ENCODE measurements at places on chromosomes 4 and X.

DNA sequence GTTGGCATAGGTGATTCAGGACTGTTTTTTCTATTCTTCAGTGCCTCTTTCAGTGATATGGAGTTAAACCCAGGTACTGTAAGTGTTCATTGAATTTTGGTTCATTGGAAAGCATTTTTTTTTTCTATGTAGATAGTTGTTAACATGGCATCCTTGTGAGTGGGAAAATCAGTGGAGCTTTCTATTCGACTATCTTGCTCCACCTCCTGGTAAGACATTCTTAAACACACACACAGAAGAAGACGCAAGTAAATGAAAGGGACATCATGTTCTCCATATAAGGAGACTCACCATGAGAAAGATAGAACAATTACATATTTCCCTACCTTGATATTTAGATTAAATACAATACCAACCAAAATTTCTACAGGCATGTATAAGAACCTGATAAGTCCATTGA is 598.5 kb upstream of the SPANXN1 start:
- no peak for DNase-seq

- no peak for DNase-seq
Measured at GRCh38 chr4:8608714-8609391, 16.3 kb downstream of the CPZ start.

DNA sequence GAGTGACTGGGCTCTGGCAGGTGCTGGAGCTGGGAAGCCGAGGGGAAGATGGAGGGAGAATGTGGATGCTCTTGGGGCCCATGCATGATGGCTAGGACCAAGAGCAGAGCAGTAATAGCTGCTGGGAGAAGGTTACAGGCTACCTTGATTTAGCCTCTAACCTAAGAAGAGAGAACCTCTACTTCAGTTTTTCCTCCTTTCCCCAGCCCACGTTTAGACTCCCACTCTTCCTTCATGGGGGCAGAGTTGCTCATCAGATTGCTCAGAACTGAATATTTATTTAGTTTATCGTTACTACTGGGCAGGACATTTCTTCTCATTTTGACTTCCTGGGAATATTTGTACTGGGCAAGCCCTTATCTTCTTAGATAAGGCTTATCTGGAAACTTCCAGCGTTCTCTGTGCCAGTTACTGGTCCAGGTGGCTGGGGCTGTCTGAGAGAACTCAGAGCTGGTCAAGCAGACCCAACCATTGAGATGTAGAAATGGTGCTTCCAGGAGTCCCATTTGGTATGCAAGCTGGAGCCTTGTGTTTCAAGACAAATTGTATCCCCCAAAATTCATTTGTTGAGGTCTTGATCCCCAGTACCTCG is 442.9 kb upstream of the BOD1L1 start:
- no peak for DNase-seq

GRCh38 chr4:96742332-96743014 is 902.6 kb downstream of the PDHA2 start:
- no peak for DNase-seq

GRCh38 chrX:47608130-47608810 is 11.4 kb downstream of the SYN1 start:
- no peak for DNase-seq

DNA sequence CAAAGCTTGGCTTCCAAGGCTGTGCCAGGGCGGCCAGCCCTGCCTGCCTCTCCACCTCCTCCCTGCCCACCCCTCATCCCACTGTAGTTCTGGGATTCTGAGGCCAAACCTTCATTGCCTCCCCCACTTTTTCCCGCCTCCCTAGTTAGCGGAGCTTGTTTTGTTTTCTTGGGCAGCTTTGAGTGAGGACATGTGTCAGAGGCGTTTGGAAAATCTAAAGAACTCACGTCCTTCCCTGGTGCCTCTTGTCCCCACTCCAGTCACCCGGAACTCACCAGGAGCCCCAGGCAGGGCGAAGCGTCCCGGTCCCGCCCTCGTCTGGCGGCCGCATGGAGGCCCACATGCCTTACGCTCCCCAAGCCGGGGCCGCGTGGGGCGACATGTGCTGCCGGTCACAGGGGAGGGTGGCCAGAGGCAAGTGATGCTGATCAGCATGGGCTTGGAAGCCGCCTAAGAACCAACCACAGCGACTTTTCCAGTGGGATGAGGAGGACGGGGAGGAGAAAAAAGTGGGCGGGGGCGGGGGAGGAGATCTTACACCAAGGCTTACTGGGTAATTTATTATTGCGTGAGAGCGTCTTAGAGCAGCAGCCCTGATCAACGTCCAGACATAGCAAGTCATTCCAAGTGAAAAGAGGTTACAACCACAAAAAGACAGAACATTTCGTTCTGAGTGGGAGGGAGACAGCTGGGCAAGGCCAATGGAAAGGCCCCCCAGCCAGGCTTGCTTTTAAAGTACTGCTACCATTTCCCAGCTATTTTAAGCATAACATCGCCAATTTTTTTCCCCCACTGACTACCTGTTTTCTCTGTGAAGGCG is 48.5 kb downstream of the PRPS1 start:
- peak; percentile 92 for DNase-seq

DNA sequence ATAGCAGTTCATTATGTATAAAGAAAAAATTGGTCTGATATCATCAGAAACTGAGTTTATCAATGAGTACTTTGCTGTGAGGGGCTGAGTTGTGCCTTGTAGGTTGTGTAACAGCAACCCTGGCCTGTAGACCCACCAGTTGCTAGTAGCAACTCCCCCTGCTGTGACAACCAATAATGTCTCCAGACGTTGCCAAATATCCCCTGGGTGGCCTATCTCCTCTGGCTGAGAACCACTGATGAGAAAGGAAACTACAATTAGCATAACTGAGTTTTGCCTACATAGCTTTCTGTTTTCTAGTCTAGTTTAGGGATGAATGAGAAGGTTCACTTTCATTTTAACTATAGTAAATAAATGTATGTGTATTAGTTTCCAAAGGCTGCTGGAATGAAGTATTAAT is 234.1 kb downstream of the CPE start:
- no peak for DNase-seq

GRCh38 chrX:109936114-109936513 is 66.8 kb upstream of the TMEM164 start:
- DNase-seq: peak; percentile 28

DNA sequence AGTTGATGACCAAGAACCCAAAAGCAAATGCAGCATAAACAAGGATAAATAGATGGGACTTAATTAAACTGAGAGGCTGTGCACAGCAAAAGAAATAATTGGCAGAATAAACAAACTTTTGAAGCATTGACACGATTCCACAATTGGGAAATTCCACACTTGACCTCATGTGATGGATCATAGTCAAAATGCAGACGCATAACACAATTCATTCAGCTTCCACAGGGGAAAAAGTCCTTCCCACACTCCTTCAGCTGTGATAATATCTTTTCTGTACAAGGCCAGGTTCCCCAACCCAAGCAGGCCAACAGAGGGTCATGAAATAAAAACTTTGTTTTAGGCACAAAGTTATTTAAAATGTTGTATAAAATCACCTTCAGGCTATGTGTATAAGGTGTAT is 66.6 kb upstream of the SLIT2 start:
- no peak for DNase-seq

- peak; percentile 92 for DNase-seq
Measured at GRCh38 chrX:10496345-10496965, 123.9 kb downstream of the MID1 start.

All from EH (cell line).